Right ventricle myocardium inferior (tissue), 1 donor: ENCODE measurements at places on chromosomes 5 and 9. TPM values are rescaled to one million over a fixed set of nuclear protein-coding genes. Genes with fewer than 3 reads are reported as not detected.

DNA sequence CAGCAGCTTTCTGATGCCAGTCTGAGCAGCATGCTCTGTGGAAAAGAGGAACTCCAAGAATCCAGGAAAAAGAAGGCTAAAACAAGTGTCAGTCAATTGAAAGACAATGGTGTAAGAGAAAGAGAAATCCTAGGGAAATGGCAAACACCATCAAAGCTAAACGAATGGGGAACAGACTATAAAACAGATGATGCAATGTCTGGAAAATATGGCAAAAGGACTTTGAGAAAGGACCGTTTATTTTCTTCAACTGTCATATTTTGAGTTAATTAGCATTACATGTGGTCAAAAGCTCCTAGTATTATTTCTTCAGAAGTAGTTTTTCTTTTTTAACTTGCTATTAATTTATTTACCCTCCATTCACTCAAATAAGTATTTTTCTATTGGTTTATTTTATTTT, 465.2 kb downstream of the LRRC70 start:
- no peak for DNase-seq

GRCh38 chr9:76045221-76045620, 154.7 kb downstream of the PCSK5 start:
- DNase-seq = no peak

DNA sequence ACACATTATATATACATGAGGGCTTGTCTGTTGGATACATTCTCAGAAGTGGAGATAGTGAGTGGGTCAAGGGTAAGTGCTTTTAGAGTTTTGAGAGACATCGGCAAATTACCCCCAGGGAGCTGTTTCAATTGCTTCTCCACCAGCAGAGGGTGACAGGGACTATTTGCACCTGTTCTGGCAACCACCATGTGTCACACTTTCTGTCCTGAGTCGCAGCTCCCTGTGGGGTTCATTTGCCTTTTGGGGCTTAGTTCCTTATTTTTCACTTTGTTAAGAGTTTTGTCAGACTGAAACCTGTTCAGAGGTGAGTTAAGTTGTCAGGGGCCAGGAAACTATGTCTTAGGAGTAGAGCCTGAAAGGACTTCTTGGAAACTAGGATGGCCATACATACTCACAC, 20.1 kb upstream of the SLC36A1 start:
- no peak for DNase-seq

- no peak for DNase-seq
Measured at GRCh38 chr5:81238460-81238859, 5.3 kb downstream of the CKMT2 start.

DNA sequence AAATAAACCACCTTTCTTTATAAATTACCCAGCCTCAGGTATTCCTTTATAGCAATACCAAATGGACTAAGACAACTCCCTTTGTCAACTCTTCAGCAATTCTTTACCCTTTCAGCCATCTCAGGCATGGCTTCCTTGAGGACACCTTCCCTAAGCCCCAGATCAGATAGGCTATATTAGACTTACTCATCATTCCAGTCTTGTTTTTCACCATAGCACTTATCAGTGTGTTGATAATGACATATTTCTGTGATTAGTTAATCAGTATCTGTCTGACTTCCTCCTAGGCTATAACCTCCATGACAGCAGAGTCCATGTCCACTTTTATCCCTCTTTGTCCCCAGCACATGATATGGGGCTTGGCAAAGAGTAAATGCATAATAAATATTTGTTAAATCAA, 238.1 kb downstream of the ACTL7B start:
- no peak for DNase-seq

- no peak for DNase-seq
Measured at GRCh38 chr9:4259489-4259888, 40.4 kb downstream of the GLIS3 start.

DNA sequence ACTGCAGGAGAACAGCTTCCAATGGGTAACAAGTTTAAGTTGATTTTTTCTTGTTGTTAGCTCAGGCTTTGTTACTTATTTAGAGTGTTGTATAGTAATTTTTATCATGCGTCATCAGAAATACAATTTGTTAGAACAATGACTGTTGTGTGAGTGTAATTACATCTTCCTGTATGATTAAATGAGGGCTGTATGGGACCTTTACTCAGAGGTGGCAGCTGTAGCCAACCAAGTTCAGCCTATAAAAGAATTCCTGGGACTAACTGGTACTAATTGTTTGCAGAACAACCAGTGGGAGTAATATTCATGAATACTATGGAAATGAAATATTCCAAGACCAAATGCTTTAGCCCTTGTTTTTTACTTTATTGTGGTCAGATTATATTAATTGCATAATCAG, 30.8 kb upstream of the TJP2 start:
- DNase-seq = no peak

PHAX gene
- 27.6 TPM for total RNA-seq
